ENCODE measurements at places on chromosomes 11 and 22.

GRCh38 chr22:46399251-46400024, 63.9 kb downstream of the TRMU start:
- DNase-seq: no peak

GRCh38 chr11:79845002-79845709, 404.3 kb upstream of the TENM4 start:
- no peak for DNase-seq

DNA sequence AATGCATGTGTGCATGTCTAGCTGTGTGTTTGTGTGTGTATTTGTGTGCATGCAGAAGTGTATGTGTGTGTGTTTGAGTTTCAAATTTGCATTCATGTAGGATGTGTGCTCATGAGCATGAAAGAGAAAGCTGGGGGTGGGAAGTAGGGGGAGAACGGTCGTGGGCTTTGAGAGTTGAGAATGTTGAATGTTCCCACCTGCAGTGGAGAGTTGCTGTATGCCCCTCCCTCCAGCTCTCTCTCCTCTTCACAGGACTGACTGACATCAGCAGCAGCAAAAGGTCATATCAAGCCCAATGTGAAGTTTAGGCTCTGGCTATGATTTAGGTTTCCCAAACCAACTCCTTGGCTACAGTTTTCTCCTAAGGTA, 63.8 kb upstream of the RRAS2 start:
- no peak for DNase-seq

DNA sequence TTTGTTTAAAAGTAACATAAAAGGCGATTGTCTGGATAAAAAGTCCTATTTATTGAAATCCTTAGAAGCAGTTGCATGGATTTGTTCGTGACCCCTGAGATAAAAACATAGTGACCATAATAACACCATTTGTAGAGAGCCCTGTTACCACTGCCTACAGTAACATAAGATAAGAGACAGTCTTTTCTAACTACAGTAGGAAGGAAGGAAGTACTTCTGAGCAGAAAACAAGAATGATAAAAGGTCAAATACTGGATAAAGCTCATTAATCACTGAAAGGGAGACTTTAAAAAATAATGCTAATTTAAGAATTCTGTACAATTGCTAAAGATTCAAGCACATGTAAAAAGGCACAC, 47.1 kb upstream of the SOX6 start:
- DNase-seq: no peak

DNA sequence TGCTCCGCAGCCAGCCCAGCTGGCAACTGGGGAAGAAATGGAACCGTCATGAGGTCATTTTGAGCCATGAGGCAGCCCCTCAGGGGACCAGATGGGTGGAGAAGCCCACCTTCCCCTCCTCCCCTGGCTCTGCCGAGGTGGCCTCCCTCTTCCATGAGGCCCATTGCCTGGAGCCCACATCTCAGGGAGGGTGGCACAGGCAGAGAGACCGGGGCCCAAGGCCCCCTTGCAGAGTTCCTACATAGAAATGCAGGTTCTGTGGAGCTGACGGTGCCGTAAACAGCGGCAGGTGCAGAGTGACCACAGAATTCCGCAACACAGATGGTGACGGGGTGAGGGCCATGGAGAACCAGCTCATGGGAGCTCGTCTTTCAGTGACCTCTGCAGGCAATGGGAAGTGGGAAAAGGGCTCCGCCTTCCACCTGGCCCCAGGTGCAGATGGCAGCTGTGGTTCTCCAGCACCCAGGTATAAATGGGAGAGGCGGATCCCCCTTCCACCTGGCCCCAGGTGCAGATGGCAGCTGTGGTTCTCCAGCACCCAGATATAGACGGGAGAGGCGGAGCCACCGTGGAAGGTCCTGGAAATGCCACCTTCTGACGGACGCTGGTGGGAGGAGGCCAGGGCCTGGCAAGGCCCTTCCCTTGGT, 765.4 kb downstream of the BRD1 start:
- DNase-seq: no peak

GRCh38 chr11:126053415-126054286, 9.0 kb downstream of the CDON start:
- no peak for DNase-seq

- no peak for DNase-seq
These were observed 68.8 kb downstream of the CD44 start for GRCh38 chr11:35207471-35208403.
